ENCODE measurements at places on chromosomes 16 and 17.
A peak's percentile ranks its signal among the peaks of the same experiment; 100 is the strongest.

- DNase-seq, result peak; percentile 98
Observed at GRCh38 chr16:87457709-87458423, 35.0 kb downstream of the ZCCHC14 start.

GRCh38 chr17:70675070-70675590 is 505.8 kb downstream of the KCNJ2 start:
- no peak for DNase-seq

GRCh38 chr17:76725580-76726230 is 701 bp downstream of the JMJD6 start:
- DNase-seq, result peak; percentile 59

DNA sequence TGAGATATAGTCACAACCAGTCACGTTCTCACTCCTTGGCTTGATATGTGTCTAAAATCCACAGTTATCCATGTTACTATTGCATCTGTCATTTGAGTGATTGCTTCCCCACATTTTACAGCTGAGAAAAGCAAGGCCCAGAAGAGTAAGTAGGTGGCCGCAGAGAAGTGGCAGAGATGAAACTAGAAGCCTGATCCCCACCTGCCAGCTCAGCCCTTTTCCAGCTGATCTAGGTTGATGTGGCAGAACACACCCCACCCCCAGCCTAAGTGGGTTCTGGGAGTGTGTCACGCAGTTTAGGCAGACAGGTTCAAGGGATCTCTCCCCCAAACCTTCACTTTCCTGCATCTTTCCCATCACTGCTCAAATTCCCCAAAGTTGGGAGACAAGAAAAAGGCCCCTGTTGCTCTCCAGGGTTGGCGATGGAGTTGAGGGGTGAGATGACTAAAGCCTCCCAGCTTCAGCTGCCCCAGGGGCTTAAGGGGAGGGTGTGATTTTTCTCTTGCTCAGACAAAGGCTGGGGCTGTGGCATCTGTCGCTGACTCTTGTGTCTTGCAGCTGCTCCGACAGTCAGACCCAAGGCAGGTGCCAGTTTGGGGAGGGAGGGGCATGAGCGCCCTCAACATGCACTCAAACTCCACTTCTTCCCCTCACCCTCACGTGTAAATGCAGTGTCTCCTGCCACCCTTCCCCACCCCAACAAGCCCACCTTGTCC is 48.9 kb upstream of the LHX1 start:
- no peak for DNase-seq

DNA sequence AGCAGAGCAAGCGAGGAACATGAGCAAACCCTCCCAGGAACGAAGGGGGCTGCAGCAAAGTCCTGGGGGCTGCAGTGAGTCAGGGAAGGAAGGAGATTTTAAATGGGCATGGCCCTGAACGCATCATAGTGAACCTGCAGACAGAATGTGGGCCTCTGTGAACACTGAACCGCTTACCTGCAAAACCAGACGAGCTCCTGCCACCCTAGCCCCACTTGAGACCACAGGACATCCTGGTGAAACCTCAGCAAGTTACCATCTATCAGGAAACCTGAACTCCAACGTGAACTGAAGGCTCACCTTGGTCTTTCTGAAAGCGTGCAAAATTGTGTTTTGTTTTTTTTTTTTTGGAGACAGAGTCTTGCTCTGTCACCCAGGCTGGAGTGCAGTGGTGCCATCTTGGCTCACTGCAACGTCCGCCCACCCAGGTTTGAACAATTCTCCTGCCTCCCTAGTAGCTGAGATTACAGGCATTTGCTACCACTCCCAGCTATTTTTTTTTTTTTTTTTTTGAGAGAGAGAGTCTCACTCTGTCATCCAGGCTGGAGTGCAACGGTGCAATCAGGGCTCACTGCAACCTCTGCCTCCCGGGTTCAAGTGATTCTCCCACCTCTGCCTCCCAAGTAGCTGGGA is 30.8 kb downstream of the FANCA start:
- no peak for DNase-seq

DNA sequence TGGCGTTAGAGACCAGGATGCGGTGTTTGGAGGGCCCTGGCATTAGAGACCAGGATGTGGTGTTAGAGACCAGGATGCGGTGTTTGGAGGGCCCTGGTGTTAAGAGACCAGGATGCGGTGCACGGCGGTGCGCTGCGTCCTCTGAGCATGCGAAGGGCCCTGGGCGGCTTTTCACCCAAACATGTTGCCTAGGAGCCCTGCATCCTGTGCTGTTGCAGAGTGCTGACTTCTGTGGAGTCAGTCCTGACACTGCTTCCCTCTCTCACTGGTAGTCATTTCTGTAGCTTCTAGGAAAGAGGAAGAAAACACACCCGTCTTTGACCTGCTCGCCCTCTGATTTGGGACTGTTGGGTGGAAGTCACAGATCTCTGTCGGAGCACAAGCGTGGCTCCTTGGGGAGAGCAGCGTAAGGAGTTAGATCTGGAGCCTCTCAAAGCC is 141.2 kb downstream of the LAT start:
- DNase-seq, result no peak

- DNase-seq, result no peak
Observed at GRCh38 chr17:74904687-74905409, 11.4 kb upstream of the FADS6 start.

DNA sequence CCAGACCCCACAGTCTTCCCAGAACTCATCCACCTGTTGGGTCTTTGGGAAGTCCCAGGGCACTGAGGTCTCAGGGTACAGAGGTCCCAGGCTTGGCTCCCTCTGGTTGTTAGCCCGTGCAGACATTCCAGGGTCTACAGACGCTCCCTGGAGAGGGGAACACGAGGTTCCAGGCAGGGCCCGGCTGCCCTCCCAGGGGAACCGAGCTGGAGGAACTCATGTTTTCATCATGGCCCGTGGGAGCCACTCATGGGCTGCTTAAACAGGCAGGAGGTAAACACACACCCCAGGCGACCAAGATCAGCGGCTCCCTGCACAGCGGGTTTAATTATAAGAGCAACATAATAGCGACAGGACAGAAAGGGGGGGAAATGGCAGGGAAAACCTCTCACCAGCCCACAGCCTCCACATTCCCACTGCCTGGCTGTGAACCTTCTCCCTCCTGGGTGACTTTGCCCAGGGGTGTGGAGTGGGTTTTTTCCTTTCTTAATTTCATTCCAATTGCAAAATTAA is 36.5 kb downstream of the TRARG1 start:
- DNase-seq, result no peak

DNA sequence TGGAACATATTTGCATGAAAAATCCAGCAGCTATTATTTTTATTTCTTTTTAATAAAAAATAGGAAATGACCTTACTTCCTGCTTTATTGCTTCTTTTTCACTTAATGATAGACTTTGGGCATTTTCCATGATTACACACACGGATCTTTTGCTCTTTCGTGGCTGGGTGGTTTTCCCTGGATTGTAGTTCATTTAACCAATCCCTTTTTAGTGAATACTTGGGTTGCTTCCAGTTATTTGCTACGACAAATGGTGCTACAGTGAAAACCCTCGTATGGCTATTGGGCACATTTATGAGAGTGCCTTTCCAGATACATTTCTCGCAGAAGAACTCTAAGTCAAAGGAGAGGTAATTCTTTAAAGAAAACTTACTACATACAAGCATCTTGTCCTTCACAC is 38.6 kb downstream of the FOXL1 start:
- no peak for DNase-seq

- no peak for DNase-seq
Observed at GRCh38 chr17:60318326-60318725, 73.6 kb downstream of the USP32 start.

GRCh38 chr16:50584033-50584722 is 36.0 kb downstream of the NKD1 start:
- no peak for DNase-seq

DNA sequence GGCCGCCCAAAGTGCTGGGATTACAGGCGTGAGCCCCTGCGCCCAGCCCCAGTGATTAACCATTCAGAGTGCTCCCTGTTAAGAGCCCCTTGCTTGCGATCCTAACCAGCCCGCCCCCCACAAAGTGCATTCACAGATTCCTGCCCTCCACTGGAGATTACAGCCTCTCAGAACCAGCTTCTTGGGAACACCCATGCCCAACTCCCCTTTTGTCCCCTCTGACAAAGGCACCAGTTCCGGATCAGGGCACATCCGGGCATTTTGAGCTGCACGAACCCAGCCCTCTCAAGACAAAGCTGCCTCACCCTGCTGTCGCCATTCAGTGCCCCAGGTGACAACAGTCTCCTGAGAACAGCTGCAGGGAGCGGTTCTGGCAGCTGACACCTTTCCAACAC is 848 bp upstream of the KRT19 start:
- no peak for DNase-seq

GRCh38 chr17:21677126-21677910 is 15.0 kb upstream of the KCNJ18 start:
- no peak for DNase-seq

DNA sequence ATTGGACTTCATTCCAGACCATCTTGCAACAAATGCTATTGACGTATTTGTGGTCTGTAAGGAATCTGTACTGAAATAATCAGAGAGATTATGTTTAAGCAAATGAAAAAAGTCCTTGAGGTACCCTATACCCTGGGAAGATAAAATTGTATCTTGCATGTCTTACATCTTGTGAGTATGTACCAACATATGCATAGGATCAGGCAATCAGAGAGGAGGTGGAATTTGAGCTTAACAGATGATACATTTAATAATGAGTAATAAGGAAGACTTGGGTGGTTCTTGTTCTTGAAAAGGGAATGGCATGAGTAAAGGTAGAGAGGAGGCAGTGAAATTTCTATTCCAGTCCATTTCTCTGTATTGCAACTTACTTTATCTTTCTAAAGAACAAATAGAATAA is 10.6 kb downstream of the MOSMO start:
- DNase-seq, result no peak

- no peak for DNase-seq
Observed at GRCh38 chr17:838486-838885, 56.3 kb downstream of the MRM3 start.

GRCh38 chr16:4767872-4768548 is 1.0 kb upstream of the ZNF500 start:
- DNase-seq, result no peak

- peak; percentile 33 for DNase-seq
Observed at GRCh38 chr16:73056921-73057290, 9.0 kb upstream of the ZFHX3 start.
